Cerebellum (tissue), 4 donors: ENCODE measurements at places on chromosomes 2 and 18.

DNA sequence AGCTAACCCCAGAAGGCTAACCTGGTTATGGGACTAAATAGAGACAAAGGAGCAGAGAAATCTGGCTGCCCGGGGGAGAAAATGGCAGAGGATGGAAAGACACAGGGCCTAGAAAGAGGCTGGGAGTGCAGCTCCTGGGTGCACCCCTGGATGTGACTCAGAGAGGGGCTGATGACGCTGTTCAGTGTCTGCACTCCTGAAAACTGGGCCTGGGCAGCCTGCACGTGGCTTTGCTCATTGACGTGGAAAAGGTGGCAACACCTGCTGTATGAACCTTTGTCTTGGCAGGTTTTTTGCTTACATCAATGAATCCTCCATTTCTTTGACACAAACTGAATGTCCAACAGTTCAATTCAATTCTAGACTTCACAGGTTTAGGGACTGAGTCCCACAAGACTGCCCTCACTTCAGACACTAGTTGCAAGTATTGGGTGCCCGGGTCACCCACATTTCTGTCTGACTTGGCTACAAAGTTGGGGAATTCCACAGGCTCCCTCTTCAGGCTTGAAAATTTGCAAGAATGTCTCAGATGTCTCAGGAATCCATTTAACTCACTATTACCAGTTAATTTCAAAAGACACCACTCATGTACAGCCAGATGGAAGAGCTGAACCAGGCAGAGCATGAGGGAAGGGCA is 47.3 kb upstream of the PUM2 start:
- DNase-seq = no peak

DNA sequence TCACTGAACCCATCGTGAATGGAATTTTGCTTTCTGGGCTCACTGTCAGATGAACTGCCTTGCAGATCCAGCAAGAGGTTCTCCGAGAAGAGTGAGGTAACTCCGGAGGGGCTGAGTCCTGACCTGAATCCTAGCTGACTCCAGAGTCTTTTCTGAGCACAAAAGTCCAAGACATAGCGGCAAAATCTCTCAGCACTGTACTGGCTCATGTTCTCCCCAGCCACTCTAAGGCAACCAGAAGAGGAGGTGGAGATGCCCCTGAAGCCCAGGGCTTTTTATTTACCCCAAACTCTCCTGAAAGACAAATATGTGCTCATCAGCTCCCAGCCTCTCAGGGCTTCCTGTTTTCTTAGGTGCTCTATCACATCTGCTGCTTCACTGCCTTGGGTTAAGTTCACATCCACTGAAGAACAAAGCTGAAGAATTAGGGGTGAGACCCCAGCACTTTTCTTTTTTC is 221.8 kb downstream of the MREG start:
- no peak for DNase-seq

GRCh38 chr18:59768409-59768808 is 71.2 kb upstream of the CCBE1 start:
- no peak for DNase-seq

DNA sequence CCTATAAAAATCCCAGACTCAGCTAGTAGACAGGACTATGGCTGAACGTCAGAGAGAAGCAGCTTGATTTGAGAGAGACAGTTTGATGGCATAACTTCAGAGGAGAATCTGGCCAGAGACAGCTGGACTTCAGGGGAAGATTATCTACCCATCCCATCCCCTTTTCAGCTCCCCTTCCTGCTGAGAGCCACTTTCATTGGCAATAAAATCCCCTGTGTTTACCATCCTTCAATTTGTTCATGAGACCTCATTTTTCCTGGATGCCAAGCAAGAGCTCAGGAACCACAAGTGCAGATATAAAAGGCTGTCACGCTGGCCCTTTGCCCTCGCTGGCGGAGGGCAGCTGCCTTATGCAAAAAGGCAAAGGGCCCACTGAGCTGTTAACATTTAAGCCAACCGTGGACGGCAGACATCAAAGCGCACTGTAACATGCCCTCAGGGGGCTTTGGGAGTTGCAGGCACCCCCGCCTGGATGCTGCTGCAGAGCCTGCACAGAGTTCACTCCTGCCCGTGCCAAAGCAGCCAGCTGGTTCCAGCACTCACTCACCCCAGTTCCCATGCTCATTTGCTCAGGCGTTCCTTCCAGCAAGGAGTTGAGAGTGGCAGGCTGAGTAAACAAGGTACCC is 164.3 kb upstream of the PGAP1 start:
- peak; percentile 8 for DNase-seq

GRCh38 chr18:51588616-51589015 is 391.1 kb upstream of the MEX3C start:
- DNase-seq = no peak

DNA sequence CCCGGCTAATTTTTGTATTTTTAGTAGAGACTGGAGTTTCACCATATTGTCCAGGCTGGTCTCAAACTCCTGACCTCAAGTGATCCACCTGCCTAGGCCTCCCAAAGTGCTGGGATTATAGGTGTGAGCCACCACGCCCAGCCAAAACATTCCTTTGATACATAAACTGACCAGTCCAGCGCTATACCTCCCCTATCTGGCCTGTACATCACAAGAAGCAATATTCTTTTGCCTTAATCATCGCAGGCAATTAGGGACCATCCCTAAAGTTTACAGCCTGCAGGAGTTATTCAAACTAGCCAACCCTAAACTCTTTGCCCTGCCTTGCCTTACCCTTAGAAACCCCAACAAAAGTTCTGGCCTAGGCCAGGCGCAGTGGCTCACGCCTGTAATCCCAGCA is 6.8 kb upstream of the PPM1G start:
- no peak for DNase-seq

GRCh38 chr2:12651641-12652040 is 65.1 kb upstream of the TRIB2 start:
- DNase-seq = no peak

- no peak for DNase-seq
Measured at GRCh38 chr2:49840428-49840975, 686.2 kb upstream of the FSHR start.

GRCh38 chr2:209323738-209324137 is 100.1 kb upstream of the MAP2 start:
- DNase-seq = no peak

DNA sequence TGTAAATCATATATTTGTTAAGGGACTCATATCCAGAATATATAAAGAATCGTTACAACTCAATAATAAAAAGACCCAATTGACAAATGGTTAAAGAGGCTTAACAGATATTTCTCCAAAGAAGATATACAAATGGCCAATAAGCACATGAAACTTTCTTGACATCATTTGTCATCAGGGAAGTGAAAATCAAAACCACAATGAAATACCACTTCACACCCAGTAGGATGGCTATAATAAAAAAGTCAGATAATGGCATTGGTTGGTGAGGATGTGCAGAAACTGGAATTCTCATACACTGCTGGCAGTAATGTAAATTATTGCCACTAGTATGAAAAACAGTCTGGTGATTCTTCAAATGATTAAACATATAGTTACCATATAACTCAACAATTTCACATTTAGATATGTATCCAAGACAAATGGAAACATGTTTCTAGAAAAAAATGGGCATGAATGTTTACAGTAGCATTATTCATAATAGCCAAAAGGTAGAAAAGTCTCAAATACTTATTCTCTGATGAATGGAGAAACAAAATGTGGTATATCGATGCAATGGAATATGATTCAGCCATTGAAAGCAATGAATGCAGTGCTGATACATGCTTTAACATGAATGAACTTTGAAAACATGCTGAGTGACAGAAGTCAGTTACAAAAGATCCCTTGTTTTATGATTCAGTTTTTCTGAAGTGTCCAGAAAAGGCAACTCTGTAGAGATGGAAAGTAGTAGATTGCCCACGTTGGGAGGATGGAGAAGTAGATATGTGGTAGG is 304.6 kb upstream of the ZEB2 start:
- DNase-seq = no peak

GRCh38 chr18:10465174-10465939 is 10.9 kb downstream of the APCDD1 start:
- no peak for DNase-seq

DNA sequence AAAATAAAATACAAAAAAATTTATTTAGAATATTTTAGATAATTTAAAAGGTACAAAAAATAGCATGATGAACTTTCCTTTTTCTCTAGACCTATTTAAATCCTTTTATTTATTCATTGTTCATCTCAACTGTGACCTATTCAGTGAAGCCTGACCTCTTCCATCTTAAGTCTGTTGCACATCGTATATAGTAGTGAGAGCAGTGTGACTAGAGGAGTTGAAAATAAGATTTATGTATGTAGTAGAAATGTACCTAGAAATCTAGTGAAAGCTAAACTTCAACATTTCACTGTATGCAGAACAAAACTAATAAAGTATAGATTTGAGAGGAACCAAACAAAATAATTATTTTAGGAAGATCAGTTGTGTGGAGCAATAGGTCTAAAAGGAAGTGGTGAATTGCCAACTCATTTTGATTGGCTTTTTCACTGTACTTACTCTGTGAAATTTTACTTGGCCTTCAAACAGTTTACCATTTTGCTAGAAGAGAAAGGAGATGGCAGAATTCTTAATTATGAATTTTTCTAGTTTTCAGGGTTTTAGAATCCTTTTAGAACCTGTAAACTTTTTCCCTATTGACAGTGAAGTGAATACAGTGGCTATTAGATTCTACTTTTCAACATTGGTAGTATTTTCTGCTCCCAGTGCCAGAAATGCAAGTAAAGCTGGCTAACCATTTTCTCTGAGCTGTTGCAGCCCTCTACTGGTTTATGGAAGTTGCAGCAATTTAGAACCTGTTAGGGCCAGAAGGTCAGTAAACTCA is 11.0 kb downstream of the ANKRD12 start:
- DNase-seq = peak; percentile 45

GRCh38 chr2:182933629-182934028 is 67.2 kb upstream of the FRZB start:
- DNase-seq = no peak

GRCh38 chr2:61263830-61264229 is 101.8 kb downstream of the C2orf74 start:
- DNase-seq = no peak

GRCh38 chr2:223597076-223597475 is 5.1 kb downstream of the SCG2 start:
- no peak for DNase-seq

DNA sequence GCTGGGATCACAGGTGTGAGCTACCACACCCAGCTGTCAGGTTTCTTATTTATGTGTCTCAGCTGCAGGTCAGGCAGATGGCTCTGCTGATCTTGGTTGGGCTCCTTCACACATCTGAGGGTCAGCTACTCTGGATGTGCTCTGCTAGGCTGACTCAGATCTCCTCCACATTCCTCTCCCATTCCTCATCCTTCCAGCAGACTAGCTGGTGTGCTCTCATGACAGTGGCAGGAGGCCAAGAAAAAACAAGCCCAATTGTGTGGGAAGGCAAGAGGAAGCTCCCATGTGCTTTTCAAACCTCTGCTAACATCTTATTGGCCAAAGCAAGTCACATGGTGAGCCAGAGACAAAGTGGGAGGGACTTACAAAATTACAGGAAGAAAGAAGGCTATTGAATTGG is 11.7 kb upstream of the MSH6 start:
- no peak for DNase-seq

- DNase-seq = no peak
Measured at GRCh38 chr2:227615181-227615580, 541 bp upstream of the SCYGR3 start.

- DNase-seq = no peak
Measured at GRCh38 chr2:217805668-217806481, 196.9 kb downstream of the TNS1 start.

- DNase-seq = no peak
Measured at GRCh38 chr18:50027996-50028395, 167.0 kb downstream of the MYO5B start.

DNA sequence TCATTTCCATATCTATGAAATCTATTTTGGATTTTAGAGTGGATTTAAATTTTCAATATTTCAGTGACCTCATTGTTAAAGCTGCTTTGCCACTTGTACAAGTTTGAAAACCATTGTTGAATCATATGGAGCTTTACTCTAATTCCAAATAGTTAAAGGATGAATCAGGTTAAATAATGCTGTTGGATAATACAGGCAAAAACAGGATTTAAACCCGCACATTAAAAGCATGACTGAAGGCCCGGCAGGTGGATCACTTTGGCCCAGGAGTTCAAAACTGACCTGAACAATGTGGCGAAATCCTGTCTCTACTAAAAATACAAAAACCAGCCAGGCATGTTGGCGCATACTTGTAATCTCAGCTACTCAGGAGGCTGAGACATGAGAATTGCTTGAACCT is 68.3 kb downstream of the RIF1 start:
- no peak for DNase-seq

DNA sequence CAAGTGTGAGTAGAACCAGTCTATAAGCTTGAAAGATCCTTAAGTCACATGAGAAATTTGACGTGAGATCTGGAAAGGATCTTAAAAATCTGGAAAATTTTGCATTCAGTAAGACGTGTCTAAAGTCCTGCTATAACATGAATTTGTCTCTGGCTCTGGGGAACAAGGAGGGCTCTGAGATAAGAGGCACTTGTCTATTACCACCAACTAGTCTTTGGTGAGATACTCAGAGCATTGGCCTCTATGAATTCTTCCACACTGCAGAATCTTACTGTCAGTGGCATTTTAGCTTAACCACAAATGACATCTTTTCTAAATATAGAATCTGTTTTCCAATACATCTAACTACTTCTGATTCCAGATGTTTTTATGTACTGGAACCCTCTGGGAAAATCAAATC is 1504.5 kb downstream of the DPP10 start:
- no peak for DNase-seq

- no peak for DNase-seq
Measured at GRCh38 chr2:209441541-209441940, 17.7 kb downstream of the MAP2 start.

GRCh38 chr18:79916128-79916494 is 35.3 kb downstream of the SLC66A2 start:
- no peak for DNase-seq

DNA sequence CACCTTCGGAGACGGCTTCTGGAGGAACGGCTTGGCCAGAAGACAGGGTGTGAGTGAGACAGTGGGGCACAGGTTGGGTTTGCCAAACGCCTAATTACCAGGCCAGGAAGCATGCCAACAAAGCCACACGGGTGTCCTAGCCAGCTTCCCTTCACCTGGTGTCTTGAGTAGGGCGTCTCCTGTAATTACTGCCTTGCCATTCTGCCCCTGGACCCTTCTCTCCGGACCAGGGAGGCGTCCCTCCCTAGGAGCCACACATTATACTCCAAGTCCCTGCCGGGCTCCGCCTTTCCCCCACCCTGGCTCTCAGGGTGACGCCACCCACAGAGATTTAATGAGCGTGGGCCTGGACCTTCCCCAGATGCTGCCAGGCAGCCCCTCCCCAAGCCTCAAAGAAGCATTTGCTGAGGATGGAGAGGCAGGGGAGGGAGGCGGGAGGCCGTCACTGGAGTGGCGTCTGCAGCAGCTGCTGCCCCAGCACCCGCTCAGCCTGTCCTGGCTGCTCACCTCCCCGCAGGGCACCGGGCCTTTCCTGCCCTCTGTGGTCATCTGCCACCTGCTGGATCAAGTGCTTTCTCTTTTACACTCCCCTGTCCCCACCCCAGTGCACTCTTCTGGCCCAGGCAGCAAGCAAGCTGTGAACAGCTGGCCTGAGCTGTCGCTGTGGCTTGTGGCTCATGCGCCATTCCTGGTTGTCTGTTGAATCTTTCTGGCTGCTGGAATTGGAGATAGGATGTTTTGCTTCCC is 20.7 kb downstream of the FOSL2 start:
- DNase-seq = peak; percentile 45
